ENCODE measurements at places on chromosomes 1 and 21.

- DNase-seq: peak; percentile 97
These were observed 167.6 kb downstream of the RHOU start for GRCh38 chr1:228902781-228903433.

DNA sequence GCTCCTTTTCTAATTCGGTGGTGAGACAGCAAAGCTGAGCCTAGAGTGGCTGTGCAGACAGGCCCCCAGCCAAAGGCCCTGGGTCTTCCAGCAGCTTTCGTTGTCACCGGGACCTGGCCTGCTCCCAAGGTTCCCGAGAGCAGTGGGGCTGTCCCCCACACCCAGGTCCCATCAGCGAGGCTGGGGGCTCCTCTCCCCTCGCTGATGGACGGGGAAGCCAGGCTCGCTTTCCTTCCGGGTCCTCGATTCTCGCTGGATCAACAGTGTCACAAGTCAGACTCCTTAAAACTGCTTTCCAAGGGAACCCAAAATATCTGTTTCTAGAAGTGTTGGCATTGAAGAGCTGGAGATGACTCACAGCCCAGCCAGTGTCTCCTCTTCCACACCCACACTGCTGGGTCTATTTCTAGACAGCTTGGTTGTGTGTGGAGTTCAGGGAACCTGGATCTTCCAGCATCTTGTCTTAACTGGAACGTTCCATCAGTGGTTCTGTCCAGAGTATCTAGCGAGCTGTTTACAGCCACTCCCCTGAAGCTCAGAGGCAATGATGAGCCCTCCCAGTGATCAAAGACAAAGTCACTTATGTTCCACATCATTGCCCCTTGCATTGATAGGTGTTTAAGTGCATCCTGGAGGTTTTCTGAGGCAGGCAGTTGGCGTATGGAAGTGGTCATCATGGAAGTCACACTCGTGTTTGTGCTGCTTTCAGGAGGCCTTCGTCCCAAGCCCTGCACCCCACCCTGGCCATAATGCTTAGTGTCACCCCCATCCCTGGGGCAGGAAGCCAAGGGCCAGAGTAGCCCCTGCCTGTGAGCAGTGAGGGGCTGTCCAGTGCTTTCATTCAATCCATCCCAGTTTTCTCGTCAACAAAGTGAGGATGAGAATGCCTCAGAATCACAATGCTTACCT is 35.2 kb downstream of the RRP1 start:
- no peak for DNase-seq

- no peak for DNase-seq
These were observed 46.8 kb downstream of the TRPM2 start for GRCh38 chr21:44399955-44400790.

DNA sequence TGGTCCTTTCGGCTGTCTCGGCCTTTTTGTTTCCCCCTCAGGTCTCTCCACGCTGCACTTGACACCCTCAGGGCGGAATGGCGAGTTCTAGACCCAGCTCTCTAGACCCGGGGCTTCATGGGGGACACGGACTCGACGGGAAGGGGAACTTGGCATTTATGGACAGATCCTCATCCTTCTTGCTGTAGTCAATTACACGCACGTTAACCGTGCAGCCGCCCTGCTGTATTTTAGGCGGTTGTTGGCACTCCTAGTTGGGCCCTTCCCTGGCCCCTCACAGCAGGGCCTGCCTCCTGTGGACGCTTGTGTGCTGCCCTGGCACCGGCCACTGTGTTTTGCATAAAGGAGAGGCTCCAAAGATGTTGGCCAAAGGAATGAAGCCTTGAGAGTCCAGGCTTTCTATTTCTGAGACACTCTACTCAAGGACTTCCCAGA is 558 bp upstream of the BTG3 start:
- peak; percentile 19 for DNase-seq

DNA sequence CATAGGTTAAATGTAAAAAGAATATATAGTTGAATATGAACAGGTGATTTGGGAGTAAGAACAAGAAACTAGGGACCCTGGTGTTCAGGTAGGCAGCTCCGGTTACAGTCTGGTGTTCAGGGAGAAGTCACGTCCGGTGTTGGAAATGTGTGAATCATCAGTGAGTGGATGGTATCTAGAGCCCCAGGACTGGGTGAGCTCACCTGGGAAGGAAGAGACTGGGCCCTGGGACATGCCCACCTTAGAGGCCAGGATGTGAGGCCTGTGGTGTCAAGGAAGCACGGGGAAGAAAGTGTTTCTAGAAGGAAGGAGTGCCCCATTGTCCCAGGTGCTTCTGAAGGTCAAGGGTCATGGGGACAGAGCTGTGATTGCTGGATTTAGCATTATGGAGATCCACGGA is 1.5 kb upstream of the GJB3 start:
- DNase-seq: no peak

- DNase-seq: no peak
These were observed 253.3 kb downstream of the KAZN start for GRCh38 chr1:14851760-14852159.

GRCh38 chr1:81437649-81438048 is 363.1 kb upstream of the ADGRL2 start:
- DNase-seq: no peak

DNA sequence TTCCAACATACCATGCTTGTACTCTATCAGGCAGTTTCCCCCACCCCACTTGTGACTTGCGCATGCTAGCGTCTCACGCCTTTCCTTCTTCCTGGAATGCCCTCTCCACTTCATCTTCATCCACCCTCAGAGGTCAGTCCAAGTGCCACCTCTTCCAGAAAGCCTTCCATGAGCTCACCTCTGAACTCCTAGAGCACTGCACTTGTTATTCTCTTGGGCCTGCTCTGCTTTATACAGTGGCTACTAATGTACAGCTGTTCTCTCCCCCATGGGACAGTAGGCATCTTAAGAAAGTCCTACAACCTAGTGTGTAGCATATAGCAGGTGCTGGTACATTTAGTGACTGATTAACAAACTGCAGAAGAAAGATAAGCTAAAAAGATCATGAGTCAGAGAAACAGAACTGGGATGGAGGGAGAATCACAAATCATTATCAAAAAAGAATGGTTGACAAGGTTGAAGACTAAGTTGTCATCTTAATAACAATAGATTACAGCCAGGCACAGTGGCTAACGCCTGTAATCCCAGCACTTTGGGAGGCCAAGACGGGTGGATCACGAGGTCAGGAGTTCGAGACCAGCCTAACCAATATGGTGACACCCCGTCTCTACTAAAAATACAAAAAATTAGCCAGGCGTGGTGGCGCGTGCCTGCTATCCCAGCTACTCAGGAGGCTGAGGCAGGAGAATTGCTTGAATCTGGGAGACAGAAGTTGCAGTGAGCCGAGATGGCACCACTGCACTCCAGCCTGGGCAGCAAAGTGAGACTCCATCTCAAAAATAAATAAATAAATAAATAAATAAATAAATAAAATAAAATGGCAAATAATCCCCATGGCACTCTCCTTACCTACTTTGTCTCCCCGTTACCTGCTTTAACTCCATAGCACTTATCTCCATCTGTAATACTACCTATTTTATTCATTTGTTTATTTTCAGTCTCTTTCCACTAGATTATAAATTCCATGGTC is 16.3 kb upstream of the TSPAN1 start:
- no peak for DNase-seq

DNA sequence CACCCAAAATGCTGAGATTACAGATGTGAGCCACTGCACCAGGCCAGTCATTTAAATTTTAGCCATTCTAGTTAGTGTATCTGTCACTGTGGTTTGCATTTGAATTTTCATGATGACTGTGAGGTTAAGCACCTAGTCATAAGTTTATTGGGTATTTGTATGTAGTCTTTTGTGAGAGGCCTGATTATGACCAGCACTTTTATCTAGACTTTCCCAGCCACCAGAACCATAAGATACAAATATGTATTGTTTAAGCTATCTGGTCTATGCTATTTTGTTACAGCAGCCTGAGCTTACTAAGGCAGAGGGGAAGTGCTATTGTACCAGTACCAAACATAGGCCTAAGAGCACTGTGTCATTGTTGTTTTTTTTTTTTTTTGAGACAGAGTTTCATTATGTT is 19.9 kb upstream of the DNAJC6 start:
- no peak for DNase-seq

GRCh38 chr1:15189692-15190370 is 36.3 kb downstream of the TMEM51 start:
- DNase-seq: peak; percentile 65

DNA sequence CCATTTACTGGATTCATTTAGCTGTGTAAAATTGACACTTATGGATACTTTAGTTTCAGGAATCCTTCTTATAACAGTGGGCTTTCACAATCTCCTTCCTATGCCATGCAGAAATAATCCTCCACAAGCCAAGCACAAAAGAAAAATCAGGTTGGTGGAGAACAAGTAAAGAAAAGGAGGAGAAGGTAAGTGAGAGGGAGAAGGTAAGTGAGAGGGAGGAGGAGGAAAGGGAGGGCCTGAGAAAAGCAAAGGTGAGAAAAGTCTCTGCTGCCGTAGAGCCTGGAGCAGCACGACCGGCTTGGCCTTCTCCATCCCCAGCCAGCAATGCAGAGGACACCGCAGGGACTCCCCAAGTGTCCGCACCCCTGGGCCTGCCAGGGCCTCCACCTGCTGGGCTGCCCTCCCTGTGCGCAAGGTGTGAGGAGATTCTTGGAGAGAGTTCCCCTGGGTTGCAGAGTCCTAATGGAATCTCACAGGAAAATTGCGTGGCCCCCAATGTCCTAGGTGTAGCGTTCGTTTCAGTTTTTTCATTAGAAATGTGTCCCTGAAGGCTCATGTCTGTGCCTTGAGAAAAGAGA is 39.0 kb downstream of the PRMT2 start:
- DNase-seq: no peak

DNA sequence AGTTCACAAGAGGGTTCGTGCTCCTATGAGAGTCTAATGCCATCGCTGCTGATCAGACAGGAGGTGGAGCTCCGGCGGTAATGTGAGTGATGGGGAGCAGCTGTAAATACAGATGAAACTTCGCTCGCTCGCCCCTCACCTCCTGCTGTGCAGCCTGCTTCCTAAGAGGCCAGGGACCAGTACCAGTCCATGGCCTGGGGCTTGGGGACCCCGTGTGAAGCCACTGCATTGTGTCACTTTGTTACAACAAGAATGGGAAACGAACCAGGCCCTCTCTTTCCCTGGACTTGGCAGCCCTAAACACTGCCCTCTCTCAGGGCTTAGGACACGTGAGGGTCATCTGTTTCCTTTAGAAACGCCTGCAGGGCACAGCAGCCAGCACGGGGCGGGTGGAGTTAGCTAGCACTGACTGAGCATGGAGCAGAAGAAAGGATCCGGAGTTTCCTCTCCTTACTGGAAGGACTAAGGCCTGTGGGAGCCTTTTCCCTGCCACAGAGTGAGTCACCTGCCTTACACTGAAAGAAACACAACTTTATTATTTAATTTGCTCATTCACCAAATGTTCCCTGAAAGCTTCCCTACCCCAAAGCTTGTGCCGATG is 185.2 kb upstream of the TMEM51 start:
- peak; percentile 61 for DNase-seq

GRCh38 chr1:220448217-220448616 is 79.7 kb upstream of the MARK1 start:
- no peak for DNase-seq

DNA sequence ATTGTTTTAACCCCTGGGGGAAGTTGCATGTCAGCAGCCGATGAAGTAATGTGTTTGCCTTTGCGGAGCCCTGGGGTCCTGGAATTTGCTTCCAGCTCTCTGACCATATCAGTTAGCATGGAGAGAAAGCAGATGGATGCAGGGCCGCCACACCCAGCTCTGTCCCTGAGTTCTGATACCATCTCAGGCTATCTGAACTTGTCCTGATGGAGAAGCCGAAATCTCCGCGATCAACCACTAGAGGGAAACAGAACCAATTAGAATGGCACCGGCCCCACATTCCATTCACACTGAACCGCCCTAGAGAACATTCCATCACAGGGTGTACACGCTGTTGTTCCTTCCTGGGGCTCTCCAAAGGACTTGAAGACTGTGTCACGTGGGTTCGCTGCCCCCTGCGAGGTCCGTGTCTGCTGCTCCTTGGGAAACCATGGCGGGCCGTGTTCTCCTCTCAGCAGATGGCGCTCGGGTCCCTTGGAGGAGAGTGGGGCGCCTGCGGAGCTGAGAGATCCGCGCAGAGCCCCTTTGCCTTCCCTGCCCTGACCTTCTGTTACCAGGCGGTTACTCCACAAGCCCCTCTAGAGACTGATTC is 75.4 kb downstream of the ABCA4 start:
- peak; percentile 91 for DNase-seq

DNA sequence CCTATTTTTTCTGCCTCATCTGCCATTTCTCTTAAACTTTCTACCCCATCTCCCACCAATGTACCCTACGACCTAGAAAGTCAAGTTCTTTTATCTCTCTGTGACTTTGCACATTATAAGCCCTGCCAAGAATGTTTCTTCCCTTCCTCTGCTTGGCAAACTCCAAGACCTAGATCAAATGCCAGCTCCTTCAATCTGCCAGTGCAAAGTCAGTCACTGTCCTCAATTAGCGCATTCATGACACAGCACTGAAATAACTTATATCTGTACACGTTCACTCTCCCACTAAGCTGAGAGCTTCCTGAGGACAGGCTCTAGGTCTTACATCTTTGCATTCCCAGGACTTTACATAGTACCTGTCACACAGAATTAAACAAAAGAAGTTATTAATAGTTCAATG is 21.4 kb upstream of the LSM10 start:
- DNase-seq: no peak

GRCh38 chr1:14693949-14694348 is 95.5 kb downstream of the KAZN start:
- DNase-seq: no peak

DNA sequence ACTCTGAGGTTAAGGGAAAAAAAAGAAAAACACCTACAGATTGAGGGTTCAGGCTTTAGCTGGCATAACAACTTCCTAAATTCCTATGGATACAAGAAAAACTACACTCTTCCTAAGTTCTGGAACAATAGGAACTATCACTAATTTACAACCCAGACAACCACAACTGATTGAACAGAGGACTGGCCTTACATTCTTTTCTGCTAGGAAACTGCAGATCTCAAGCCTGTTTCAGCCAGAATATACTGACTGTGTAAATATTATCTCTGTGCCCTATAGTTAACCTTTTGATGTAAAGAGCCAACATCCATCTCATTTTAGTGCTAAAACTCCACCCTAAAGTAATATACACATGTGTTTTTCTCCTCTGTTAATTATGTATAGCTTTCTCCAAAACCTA is 1186.5 kb upstream of the TMPRSS15 start:
- no peak for DNase-seq

DNA sequence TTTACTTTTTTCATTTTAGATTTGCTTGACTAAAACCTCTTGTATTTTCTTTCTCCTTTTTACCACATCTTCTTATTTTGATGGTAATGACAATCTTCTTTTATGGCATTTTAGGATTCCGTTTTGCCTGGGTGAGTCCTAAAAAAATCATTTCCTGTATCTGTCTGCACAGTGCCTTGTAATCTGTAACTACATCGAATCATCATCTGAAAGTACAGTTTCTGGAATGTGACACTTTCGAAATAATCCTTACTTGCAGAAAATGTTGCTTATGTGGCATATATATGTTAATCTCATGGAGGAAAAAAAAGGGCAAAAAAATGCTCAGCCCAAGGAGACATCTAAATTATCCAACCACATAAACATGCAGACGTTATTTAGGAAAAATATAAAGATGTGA is 29.0 kb downstream of the GREM2 start:
- peak; percentile 59 for DNase-seq

GRCh38 chr1:87515781-87516180 is 187.1 kb downstream of the LMO4 start:
- DNase-seq: no peak

GRCh38 chr1:143619851-143620250 is 351.9 kb downstream of the FAM72C start:
- DNase-seq: no peak

All from Caki2 (cell line).